MCF 10A (cell line): ENCODE measurements at places on chromosomes 13 and 19. TPM values are rescaled to one million over a fixed set of nuclear protein-coding genes. Genes with fewer than 3 reads are reported as not detected.

The RXFP2 gene
- total RNA-seq, result not detected in 2 replicates

The ACP7 gene
- total RNA-seq, result not detected in 2 replicates

- H3K36me3 ChIP-seq, result peaks cover 19% of the 10 kb centered on the region
- peak overlapping the region; percentile 42 for H3K27ac ChIP-seq
- H3K4me1 ChIP-seq, result peaks cover 4% of the 10 kb centered on the region
- H3K4me3 ChIP-seq, result no peak overlapping the region
- no peak for DNase-seq
These were observed 3.4 kb downstream of the RFX1 start for GRCh38 chr19:14002571-14003250.

DNA sequence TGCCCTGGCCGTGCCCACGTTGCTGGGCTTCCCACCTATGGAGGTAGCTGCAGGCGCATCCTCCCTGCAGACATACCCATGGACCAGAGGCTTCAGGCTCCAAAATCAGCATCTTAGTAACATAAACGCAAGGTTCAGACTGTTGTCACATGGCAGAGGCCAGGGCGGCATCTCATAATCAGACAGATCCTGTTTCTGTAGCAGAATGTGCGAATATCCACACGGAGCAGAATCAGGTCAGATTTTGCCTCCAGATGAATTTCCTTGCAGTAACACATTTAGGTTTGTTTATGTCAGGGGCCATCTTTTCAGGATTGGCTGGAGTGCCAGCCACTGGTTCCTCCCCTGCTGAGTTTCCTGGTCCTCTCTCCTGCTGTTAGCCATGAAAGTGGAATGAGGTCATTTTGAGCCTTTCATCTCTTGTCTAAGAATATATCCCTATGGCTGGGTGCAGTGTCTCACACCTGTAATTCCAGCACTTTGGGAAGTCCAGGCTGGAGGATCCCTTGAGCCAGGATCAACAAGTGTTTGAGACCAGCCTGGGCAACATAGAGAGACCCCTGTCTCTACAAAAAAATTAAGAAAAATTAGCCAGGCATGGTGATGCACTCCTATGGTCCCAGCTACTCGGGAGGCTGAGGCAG is 20.5 kb downstream of the SMARCA4 start:
- H3K36me3 ChIP-seq, result peaks cover 33% of the 10 kb centered on the region
- H3K4me1 ChIP-seq, result peaks cover 1% of the 10 kb centered on the region
- no peak for DNase-seq
- H3K27me3 ChIP-seq, result no peaks in the 10 kb centered on the region
- H3K4me3 ChIP-seq, result no peak overlapping the region
- no peak overlapping the region for H3K27ac ChIP-seq
